ENCODE measurements at places on chromosomes 11 and 22.
A peak's percentile ranks its signal among the peaks of the same experiment; 100 is the strongest.

- DNase-seq, result peak; percentile 18
Observed at GRCh38 chr11:35478471-35479091, 46.8 kb downstream of the PAMR1 start.

- no peak for DNase-seq
Observed at GRCh38 chr11:124581817-124582216, 12.0 kb downstream of the OR8A1 start.

DNA sequence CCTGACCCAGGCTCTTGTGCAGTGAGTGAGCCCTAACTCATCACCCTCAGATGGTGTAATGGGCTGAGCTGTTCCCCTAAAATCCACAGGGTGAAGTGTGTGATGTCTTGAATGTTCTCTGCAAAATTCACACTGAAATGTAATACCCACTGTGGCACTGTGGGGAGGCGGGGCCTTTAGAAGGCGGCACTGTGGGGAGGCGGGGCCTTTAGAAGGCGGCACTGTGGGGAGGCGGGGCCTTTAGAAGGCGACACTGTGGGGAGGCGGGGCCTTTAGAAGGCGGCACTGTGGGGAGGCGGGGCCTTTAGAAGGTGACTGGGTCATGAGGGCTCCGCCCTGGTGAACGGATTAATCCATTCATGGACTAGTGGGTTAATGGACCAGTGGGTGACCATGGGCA lies 33.0 kb downstream of the CHID1 start:
- DNase-seq, result peak; percentile 61

GRCh38 chr22:30040499-30041260 lies 39.6 kb upstream of the HORMAD2 start:
- DNase-seq, result no peak

- DNase-seq, result no peak
Observed at GRCh38 chr11:57360991-57361390, 20.0 kb downstream of the PRG3 start.

DNA sequence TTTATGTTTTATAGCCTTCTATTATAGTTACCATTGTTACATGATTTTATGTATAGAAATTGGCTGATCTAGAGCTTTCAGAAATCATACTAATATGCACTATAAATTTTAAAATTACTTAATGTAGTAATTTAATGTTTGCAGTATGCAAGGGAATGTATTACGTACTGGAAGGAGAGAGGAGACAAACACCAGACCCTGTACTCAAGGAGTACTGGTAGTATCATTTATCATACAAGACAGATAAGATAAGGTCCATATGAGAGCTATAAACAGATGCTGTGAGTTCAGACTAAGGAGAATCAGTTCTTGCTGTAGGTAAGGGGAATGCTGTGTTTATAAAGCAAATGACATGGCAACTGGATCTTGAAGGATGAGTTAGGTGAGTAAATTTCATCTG lies 765 bp downstream of the BCO2 start:
- DNase-seq, result no peak

DNA sequence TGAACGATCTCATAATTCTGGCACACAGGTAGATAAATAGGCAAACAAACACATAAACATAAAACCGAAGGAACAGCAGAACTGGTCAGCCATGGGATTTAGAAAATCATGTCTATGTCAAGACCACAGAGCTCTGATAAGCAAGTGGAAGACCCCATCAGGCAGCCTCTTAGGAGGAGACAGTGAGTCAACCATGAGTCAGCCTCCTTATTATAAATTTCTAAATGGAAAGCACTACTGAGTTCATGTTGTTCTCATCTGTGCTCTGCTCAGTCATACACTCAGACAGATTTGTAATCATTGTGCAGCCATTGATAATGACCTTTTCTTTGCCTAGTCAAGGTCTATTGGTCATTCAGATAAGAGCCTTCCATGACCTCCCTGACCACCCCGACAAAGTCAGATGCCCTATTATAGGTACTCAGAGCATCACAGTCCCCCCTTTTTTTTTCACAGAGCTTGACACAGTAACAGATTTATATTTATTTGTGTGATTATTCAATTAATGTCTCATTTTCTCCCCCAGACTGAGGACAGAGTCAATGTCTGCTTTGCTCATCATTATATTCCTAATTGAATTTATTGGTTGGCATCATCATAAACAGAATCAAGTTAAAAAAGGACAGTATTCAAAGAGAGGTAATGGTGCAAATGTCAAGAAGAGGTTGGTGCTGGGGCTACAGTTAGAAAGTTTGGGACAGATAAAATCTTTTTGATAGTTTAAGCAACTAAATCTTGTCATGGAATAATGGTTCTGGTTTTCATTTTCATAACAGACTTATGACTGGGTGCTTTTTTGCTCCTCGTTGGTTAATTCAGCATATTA lies 579.7 kb upstream of the CCDC90B start:
- DNase-seq, result no peak

- no peak for DNase-seq
Observed at GRCh38 chr11:36427079-36427478, 83.0 kb downstream of the TRAF6 start.

DNA sequence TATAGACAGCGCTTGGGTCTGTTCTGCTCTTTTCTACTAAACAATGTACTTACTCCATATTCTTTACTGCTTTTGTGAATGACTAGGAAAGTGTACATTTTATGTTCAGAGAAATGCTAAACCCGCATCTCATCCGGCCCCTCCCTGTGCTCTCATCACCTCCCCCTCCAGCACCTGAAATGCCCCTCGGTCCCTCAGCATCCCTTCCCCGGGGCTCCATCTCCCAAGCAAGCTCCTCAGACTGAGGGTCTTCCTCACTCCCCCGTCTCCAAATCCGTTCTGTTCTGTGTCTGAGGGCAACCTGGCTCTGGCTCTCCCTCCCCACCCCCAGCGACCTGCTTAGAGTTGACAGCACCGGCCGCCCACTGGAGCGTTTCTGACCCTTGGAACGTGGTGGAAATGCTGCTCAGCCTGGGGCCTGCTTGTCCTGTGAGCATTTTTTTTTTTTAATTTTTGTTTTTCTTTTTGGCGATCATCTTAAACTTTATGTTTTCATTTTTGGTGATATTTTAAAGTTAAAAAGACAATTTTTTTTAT lies 1.4 kb downstream of the SELENOO start:
- no peak for DNase-seq

DNA sequence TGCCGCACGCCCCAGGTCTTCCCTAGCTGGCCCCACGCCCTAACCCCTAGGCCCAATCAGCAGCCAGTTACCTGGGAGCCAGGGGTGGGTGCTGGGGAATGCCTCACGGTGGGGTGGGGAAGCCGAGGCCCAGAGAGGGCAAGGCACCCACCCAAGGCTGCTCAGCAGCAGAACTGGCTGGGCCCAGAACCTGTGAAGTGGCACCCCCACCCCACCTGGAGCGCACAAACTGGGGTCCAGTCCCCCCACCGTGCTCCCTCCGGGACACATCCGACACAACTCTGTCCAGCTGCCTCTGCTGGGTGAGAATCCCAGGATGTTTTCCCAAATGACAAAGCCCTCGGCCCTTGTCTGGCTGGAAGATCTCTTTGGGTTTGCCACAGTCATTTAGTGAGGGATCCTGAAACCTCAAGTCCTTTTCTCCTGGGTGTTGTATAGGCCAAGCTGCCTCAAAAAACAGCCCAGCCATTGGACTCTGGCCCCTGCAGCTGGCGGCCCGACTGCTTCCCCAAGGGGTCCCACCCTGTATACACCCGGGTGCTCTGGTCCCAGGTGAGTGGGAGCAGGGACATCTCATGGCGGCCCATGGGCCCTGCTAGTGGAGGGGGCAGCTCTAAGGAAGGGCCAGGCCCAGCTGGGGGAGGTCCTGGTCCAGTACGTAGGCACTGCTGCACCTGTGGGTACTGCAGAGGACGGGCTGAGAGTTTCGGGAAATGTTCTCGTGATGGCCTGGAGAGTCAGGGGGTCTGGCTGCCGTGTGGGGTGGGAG lies 20.9 kb downstream of the TSSC4 start:
- no peak for DNase-seq

- no peak for DNase-seq
Observed at GRCh38 chr11:47485107-47485506, 36.2 kb upstream of the RAPSN start.

GRCh38 chr11:61587541-61587941 lies 6.7 kb upstream of the SYT7 start:
- DNase-seq, result no peak

DNA sequence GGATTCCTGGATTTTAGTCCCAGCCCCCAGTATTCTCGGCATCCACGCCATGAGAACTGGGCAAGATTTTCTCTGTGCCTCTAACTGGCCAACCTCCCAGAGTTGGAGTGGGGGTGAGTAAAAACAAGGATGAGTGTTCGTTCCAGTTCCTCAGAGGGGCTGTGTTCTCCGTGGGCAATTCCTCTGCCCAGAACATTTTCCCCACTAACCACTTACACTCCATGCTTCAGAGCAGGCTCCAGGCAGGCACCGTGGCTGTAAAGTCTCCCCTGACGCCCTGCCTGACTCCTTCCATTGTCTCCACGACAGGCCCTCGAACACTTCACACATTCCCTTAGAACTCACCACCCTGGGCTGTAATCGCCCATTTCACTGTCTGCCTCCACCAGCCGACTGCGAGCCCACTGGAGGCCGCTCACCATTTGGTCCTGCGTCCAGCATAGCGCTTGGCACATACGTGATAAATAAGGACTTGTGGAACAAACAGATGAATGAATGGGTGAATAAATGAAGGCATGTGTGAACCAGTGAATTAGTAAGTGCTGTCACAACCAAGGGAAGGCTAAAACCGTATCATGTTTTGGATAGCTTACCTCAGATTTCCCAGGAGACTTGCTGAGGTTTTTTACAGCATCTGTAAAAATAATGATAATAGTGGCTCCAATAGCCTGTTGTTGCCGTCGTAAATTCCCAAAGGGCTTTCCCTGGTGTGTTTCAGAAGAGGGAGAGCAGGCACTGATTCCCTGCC lies 6.1 kb downstream of the APLNR start:
- DNase-seq, result no peak

GRCh38 chr11:76700177-76701100 lies 29.9 kb upstream of the LRRC32 start:
- DNase-seq, result no peak

DNA sequence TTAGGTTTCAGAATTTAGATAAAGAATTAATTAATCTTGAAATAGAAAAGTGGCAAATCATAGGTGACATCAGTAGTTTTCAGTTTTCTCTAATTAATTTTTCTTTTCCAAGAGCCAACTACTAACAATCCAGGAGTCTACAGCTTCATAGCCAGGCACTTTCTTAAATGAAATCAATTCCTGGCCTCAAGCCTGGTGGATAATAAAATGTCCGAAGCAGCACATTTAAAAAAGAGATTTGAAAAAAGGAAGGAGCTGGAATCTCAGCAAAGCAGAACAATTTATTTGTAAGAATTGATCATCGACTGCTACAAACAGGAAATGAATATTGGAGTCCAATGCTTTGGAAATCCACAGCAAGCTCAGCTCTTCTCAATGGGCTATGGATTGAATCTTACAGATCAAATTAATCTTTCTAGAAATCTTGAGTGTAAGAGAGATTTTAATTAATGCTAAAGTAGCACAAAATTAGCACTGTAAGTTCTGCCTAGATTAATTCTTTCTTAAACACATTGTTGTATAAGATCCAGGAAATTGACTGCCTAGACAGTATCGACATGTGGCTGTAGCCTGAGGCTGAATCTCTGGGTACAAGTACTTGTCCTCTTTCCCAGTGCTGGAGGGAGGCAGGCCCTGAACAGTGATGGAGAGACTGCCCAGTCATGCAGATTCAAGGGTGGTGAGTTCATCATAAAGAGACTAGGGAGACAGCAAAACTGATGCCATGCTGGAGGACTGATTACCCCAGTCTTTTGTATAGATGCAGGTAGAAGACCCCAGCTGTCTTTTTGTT lies 167.8 kb upstream of the POU2AF2 start:
- DNase-seq, result no peak

- DNase-seq, result no peak
Observed at GRCh38 chr11:64976651-64977050, 4.7 kb upstream of the MAJIN start.

- no peak for DNase-seq
Observed at GRCh38 chr22:49965091-49966040, 4.8 kb downstream of the PIM3 start.

- no peak for DNase-seq
Observed at GRCh38 chr11:128179512-128179911, 407.8 kb downstream of the ETS1 start.

- no peak for DNase-seq
Observed at GRCh38 chr22:41273128-41273527, 12.9 kb downstream of the RANGAP1 start.

DNA sequence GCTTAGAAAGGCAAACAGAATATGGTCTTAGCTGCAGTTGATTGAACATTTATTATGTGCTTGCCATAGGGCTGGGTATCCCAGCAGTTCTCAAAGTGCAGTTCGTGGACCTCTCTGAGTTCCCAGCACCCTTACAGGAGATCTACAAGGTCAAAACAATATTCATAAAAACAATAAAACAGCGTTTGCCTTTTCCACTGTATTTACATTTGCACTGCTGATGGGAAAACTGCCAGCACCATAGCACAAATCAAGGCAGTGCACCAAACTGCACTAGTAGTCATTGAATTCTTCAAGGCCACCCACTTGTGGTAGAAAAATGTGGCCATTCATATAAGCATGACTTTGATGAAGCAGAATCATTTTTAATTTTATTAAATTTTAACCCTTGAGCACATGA lies 128.1 kb downstream of the CCDC34 start:
- DNase-seq, result no peak

DNA sequence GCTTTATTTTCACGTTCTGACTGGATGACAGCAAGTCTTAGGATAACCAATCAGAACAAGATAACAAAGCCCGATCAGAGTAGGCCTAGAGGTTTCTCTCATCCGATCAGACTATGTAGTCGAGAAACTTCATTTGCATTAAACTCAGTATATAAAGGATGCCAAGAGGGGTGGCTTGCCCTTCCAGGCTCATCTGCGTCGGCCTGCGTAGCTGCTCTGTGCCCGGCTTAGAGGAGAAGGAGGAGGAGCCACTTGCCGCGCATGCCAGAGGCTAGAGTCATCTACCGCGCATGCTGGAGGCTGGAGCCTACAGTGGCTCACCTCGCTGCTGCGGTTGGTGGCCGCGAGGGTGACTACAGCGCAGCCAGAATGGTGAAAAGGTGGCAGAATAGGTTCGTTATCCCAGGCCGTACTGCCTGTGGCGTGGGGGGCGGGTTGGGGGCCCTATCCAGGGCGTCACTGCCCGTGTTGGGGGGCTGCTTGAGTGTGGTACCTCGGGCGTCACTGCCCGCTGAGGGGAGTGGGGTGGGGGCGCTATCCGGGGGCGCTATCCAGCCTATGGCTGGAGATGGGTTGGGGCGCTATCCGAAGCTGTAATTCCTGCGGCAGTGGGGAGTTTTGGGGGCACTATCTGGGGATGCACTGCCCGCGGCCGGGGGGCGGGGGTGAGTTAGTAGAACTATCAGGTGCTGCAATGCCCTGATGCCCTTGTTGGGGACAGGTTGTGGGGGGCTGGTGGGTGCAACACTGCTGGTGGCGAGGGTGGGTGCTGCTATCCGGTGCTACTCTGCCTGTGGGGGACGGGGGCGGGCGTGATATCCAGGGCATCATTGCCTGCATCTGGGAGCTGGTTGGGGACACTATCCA lies at the start of gene RFPL2:
Gene RFPL2, minus strand, starts transcription at position 218 of the 867 bp plus-strand sequence. CDS start 2,622 bp downstream, outside the sequence.
- DNase-seq, result peak; percentile 80

DNA sequence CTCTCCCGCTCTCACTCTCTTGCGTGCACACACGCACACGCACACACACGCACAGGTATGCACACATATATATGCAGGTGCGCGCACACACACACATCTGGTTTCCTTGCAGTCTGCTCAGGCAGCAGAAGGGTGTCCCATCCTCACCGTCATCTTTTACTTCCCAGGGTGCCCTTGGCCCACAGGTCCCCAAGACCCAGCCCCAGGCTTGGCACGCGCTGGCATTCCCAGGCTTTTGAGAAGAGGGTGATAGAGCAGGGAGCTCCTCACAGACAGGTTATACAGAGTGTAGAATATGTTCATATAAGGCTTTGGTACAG lies 52.0 kb upstream of the SPATA19 start:
- no peak for DNase-seq

GRCh38 chr22:37930270-37930951 lies 23.0 kb downstream of the C22orf23 start:
- DNase-seq, result peak; percentile 51

All from SK-MEL-5 (cell line).